GM18507 (cell line): ENCODE measurements at places on chromosomes 6 and 20.
A peak's percentile ranks its signal among the peaks of the same experiment; 100 is the strongest.

DNA sequence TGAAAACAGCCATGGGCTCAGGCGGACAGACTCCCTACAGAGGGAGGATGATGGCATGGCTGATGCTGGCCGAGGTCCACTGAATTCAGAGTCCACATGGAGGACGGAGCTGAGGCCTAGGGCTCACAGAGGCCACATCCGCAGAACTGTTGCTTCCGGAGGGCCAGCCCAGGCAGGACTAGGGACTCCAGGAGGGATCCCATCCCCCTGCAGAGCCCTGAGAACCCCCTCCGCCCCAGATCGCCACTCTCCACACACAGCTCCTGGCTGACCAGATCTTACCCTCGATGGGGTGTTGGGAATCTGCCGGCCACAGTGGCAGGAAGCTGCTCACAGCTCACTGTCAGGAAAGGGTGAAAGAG, 399.2 kb downstream of the TAF4 start:
- DNase-seq: no peak

GRCh38 chr6:81465859-81466258, 286.6 kb downstream of the TENT5A start:
- DNase-seq: no peak

GRCh38 chr6:148557796-148558321, 189.0 kb upstream of the UST start:
- no peak for DNase-seq

- no peak for DNase-seq
Observed at GRCh38 chr20:44253528-44253927, 6.4 kb downstream of the GDAP1L1 start.

GRCh38 chr6:44063561-44064059, 63.6 kb downstream of the MRPL14 start:
- no peak for DNase-seq

DNA sequence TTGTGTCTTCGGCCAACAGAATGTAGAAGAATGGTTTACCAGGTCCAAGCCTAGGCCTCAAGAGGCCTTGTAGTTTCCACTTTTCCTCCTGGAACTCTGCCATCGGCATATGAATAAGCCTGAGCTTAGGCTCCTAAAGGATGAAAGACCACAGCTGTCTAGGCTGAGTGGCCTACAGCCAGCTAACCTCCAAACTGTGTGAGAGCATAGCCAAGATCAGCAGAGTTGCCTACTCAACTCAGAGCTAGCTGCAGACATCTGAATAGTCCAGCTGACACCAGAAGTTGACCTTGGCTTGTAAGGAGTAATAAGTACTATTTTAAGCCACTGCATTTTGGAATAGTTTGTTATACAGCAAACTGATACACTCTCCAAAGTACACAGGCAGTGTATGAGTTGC, 52.6 kb upstream of the SMIM29 start:
- no peak for DNase-seq

DNA sequence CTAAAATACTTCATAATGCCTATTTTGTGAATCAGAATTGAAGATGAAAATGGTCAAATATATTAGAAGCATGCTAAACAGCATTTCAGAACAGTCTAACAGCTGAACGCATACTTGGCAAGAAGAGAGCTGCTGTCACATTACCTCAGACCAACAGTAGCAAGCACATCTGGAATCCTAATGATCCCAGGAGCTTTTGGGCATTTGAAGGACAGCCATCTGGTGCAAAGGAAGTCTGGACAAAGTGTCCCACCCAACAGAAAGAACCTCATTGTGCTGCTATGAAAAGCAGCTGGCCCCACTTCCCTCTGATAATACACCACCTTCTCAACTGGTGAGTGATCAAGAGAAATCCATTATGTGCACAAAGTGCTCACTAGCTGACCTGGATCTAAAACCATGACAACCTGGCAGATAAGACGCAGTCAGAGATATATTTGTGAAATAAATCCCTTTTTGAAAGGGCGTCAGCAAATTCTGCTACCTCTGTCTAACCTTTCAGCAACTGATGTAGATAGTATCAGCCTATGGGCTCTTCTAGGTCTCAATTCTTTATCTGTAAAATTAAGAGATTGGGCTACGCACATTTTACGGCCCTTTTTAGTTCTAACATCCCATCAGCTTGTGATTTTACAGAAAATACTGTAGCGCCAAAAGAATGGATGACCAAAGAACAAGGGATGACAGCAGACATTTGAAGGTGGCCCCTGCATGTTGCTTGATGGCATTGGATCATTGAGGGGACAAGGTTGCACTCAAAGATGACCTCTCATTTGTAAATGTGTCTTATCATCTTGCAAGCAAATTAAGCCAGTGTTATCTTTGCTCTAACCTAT, 78.7 kb downstream of the SGK1 start:
- no peak for DNase-seq

DNA sequence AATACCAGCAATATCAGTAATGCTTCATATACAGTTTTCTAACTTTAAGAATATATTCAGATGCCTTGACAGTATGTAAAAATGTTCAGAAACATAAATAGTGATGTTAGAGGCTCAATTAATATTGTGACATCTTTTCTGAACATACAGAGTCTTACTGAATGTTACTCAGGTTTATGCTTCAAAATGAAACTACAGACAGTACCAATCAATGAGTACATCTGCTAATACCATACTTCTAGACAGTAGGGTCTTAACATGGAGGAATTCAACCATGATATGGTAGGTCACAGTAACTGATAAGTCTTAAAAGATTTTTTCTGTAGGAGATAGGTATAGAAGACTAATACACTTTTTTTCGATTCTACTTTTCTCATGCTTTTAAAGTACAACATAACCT, 8.3 kb downstream of the GCLC start:
- no peak for DNase-seq

DNA sequence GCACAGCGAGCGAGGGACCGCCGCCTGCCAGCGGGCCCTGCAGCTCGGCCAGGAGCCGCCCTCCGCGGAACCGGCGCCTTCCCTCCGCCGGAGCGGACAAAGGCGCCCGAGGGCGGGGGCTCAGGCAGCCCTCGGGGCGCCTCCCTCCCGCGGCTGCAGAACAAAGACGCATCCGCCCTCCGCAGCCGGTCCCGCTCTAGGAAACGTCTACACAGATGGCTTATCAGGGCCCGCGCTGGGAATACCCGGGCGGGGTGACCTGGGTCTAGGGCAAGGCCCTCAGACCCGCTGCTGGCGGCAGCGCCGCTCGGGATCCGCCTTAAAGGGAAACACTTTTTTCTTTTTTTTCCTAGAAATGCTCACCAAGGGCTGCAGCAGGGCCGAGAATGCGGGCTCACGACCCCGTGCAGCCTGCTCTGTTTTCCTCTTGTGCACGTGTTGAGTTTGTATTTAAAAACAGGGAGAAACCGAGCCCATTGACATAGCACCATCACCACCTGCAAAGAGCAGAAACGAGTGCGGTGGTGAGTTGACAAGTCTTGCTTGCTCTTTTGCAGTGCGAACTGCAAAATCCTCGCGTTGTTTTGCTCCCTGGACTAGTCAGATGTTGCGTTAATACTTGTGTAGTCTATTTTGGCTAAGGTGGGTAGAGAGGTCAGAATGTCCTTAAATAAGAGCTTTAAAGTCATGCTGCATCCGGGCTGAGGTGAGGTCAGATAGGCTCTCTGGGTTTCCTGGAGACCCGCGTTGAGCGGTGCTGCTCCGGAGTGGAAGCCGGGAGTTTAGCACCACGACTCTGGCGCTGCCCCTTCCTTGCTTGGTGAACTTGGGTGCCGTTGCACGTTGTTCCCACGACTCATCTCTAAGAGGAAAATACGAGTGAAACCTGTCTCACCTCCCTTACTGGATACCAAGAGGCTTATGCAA, 1.1 kb upstream of the RPS6KA2 start:
- DNase-seq: peak; percentile 22

- no peak for DNase-seq
Observed at GRCh38 chr6:45698046-45698445, 317.6 kb downstream of the CLIC5 start.
